ENCODE measurements at places on chromosomes 3 and 15. TPM values are rescaled to one million over a fixed set of nuclear protein-coding genes. Genes with fewer than 3 reads are reported as not detected.

C3orf85 gene
- total RNA-seq, result not detected

DAPK2 gene
- 3.5 TPM for total RNA-seq

GCSAM gene
- total RNA-seq, result not detected

FAM107A gene
- 0.46 TPM for total RNA-seq

PLSCR5 gene
- total RNA-seq, result not detected
